ENCODE measurements at places on chromosomes 3 and 15.

DNA sequence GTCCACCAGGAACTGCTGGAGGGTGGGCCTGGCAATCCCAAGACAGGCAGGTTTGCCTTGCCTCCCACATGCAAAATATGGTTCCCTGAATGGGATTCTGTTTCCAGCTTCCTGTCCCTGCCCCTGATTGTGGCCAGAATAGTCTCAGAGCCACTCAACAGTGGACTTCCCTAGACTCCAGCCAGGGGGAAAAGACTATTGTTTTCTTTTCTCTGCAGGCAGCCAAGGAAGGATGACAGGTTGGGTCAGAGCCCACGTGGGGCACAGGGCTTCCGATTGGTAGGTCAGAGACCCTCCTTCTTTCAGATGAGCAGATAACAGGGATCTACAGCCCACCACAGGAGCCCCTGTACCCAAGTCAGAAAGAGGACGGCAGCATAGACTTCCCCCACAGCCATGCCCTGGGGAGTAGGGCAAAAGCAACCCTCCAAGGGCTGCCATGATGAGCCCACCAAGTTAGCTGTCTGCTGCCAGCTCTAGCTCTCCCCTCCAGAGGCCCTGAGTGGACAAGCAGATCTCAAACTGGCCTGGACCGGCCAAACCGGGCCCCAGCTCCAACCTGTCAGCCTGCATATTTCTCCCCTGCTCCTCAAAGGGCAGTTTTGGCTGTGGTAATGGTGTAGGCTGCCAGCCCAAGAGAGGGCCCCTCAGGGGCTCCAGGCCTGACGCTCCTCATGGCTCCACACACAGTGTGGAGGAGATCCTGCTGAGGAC, 6.4 kb downstream of the TLR9 start:
- peaks cover 27% of the 10 kb centered on the region for H3K36me3 ChIP-seq
- DNase-seq, result no peak
- peaks cover 10% of the 10 kb centered on the region for H3K4me1 ChIP-seq
- H3K4me3 ChIP-seq, result no peak overlapping the region

DNA sequence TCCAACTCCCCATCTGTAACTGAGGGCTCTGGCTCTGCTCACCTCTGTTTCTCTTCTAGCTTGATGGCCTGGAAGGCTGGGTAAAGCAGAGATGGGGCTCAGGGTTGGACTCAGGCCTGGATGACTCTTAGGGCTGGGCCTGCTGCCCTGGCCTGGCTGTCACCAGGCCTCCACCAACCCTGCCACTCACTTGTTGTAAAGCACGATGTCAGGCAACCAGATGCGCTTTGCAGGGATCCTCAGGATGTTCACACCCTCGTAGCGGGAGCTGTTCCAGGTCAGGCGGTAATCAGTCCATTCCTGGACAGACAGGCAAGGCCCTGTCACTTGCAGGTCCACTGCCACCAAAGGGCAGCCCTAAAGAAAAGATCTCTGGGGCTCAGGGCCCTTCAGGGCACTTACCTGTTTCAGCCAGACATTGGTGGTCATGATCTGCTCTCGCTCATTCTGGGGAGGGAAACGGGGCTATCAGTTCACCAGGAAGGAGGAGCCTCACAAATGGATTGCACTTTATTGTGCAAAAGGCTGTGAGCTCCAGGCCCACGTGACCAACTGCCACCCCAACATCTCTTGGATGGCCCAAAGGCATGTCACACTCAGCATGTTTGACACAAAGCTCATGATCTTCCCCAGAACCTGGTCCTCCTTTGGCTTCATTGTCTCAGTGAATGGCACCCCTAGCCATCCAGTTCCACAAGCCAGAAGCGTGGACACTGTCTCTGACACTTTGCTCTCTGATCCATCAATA, 9.9 kb downstream of the CHRNB4 start:
- H3K27ac ChIP-seq, result no peak overlapping the region
- no peaks in the 10 kb centered on the region for H3K36me3 ChIP-seq
- no peak overlapping the region for H3K4me3 ChIP-seq
- DNase-seq, result no peak
- no peaks in the 10 kb centered on the region for H3K4me1 ChIP-seq
- peaks cover 36% of the 10 kb centered on the region for H3K27me3 ChIP-seq

- DNase-seq, result no peak
- H3K36me3 ChIP-seq, result peaks cover 23% of the 10 kb centered on the region
- H3K4me1 ChIP-seq, result peaks cover 96% of the 10 kb centered on the region
- H3K27me3 ChIP-seq, result no peaks in the 10 kb centered on the region
- H3K4me3 ChIP-seq, result no peak overlapping the region
Observed at GRCh38 chr3:152447511-152447910, 178.8 kb downstream of the MBNL1 start.

- no peaks in the 10 kb centered on the region for H3K4me1 ChIP-seq
- H3K4me3 ChIP-seq, result no peak overlapping the region
- H3K27ac ChIP-seq, result no peak overlapping the region
- H3K36me3 ChIP-seq, result no peaks in the 10 kb centered on the region
Observed at GRCh38 chr3:151835751-151836525, 22.0 kb downstream of the AADAC start.

DNA sequence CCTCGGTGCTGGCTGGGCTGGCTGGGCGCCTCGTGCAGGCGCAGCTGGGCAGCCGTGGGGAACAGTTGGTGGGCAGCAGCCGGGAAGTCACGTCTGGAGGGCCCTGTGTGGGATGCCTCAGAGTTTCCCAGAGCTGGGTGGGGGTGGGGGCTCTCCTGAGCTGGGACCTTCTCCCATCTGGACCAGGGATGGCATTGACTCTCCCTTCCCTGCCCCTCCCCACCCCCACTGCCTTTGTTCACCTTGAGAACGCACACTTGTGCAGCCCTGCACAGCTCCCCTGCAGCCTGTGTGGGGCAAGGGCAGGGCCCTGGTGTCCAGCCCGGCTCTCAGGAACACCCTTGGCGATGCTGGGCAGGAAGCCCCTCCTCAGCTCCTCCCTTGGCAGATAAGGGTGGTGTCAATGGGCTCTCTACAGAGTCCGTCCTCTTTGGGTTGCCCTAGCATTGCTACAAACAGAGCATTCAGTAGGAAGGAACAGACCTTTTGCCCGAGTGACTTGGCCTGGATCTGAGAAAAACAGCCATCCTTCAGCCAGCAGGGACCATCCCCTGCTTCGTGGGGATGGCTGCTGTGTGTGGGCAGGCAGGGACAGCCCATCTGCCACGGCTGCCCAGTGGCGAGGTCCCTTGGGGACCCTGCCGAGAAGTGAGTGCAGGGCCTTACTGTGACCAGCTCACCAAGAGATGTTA, 25.5 kb upstream of the KLF13 start:
- peak; percentile 50 for DNase-seq
- H3K36me3 ChIP-seq, result no peaks in the 10 kb centered on the region
- no peaks in the 10 kb centered on the region for H3K27me3 ChIP-seq
- no peaks in the 10 kb centered on the region for H3K4me1 ChIP-seq

- peak; percentile 60 for DNase-seq
- H3K36me3 ChIP-seq, result peaks cover 48% of the 10 kb centered on the region
- H3K4me3 ChIP-seq, result peak overlapping the region; percentile 90
- H3K27me3 ChIP-seq, result no peaks in the 10 kb centered on the region
- peaks cover 18% of the 10 kb centered on the region for H3K4me1 ChIP-seq
Observed at GRCh38 chr3:134371542-134372324, 2.5 kb downstream of the AMOTL2 start.

DNA sequence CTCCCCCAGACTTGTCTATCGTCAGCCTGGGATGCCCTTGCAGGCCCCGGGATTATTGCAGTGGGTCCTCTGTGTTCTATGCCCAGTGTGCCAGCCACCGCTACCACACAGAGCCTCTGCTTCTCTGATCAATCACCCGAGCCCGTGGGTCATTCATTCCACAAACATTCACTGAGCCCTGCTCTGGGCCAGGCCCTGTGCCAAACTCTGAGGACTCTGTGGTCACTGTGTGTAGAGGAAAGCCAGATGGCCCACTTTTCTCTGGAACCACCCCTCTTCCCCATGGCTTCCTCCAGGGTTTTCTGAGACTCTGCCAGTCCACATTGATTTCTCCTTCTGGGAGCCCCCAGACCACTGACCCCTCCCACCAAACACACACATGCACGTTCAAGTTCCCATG, 55.5 kb downstream of the BSN start:
- H3K27me3 ChIP-seq, result no peaks in the 10 kb centered on the region
- no peaks in the 10 kb centered on the region for H3K36me3 ChIP-seq
- H3K27ac ChIP-seq, result no peak overlapping the region
- no peaks in the 10 kb centered on the region for H3K4me1 ChIP-seq

GRCh38 chr3:47370887-47371697, 9.7 kb upstream of the PTPN23 start:
- no peaks in the 10 kb centered on the region for H3K4me1 ChIP-seq
- no peak for DNase-seq
- no peak overlapping the region for H3K4me3 ChIP-seq
- H3K27ac ChIP-seq, result no peak overlapping the region

GRCh38 chr15:62066663-62067447, at the start of gene C2CD4A:
TSS of gene C2CD4A (plus strand) at chr15:62066977. CDS start at chr15:62067614, 637 bp downstream.
- peaks cover 21% of the 10 kb centered on the region for H3K4me1 ChIP-seq
- no peaks in the 10 kb centered on the region for H3K36me3 ChIP-seq
- peak within 1 kb of the TSS; percentile 16 for H3K27ac ChIP-seq
- H3K27me3 ChIP-seq, result no peaks in the 10 kb centered on the region
- H3K4me3 ChIP-seq, result peak within 1 kb of the TSS; percentile 61
- DNase-seq, result peak; percentile 55

- no peak for DNase-seq
- no peaks in the 10 kb centered on the region for H3K4me1 ChIP-seq
- H3K4me3 ChIP-seq, result no peak overlapping the region
- no peaks in the 10 kb centered on the region for H3K36me3 ChIP-seq
- H3K27ac ChIP-seq, result no peak overlapping the region
Observed at GRCh38 chr3:142916605-142917004, 27.7 kb upstream of the PCOLCE2 start.

Measured in tibial artery (tissue), 4 donors.